ENCODE measurements at places on chromosomes 1 and 21. TPM values are rescaled to one million over a fixed set of nuclear protein-coding genes. Genes with fewer than 3 reads are reported as not detected.
A peak's percentile ranks its signal among the peaks of the same experiment; 100 is the strongest.

DNA sequence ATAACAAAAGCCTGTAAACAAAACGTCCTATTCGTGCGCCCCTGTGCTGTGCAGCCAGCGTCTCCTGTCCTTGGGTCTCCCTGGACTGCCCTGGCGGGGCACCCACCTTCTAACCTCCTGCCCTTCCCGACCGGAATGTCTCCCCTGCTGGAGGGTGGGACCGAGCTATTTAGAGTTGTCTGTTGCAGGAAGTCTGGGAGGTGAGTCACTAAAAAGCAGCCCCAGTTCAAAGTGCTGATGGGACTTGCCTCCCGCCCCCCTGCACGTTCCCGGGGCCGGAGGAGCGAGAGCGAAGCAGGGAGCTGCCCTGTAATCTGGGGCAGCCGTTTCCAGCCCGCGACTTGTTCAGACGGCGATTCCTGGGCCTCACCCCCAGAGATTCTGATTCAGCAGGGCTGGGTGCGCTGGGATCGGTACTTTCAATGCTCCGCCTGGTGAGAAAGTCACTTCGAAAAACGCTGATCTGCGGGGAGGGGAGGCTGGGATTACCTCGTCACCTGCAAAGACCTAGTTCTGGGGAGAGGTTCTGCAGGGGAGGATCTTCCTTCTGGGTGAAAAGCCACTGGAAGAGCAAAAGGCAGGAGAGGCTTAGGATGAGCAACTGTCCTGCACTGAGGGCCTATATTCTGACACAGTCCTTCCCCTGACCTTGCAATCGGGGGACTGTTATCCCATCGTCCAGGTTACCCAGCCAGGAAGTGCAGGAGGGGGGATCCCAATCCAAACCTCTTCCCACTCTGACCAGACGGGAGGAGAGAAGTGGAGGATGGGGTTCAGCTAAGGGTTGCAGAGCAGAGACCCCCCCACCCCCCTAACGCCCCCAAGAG, 1.2 kb upstream of the DHRS3 start:
- peak; percentile 55 for DNase-seq
- H3K4me1 ChIP-seq, result peaks cover 13% of the 10 kb centered on the region
- H3K27ac ChIP-seq, result no peak overlapping the region
- peaks cover 14% of the 10 kb centered on the region for H3K27me3 ChIP-seq
- H3K4me3 ChIP-seq, result peak overlapping the region; percentile 63

GRCh38 chr1:1168451-1169411, 4.9 kb upstream of the TTLL10 start:
- H3K4me1 ChIP-seq, result peaks cover 30% of the 10 kb centered on the region
- no peak overlapping the region for H3K4me3 ChIP-seq
- DNase-seq, result no peak
- no peak overlapping the region for H3K27ac ChIP-seq

The TNFAIP8L2 gene
- not detected for total RNA-seq

GRCh38 chr1:70382682-70383081, 28.2 kb upstream of the ANKRD13C start:
- H3K4me1 ChIP-seq, result no peaks in the 10 kb centered on the region
- H3K36me3 ChIP-seq, result no peaks in the 10 kb centered on the region
- no peak overlapping the region for H3K4me3 ChIP-seq
- DNase-seq, result no peak

- no peaks in the 10 kb centered on the region for H3K4me1 ChIP-seq
- H3K27ac ChIP-seq, result no peak overlapping the region
- H3K4me3 ChIP-seq, result no peak overlapping the region
- DNase-seq, result no peak
Observed at GRCh38 chr1:231748760-231749415, 122.3 kb downstream of the DISC1 start.

The ZYG11A gene
- 0.31 TPM for total RNA-seq

DNA sequence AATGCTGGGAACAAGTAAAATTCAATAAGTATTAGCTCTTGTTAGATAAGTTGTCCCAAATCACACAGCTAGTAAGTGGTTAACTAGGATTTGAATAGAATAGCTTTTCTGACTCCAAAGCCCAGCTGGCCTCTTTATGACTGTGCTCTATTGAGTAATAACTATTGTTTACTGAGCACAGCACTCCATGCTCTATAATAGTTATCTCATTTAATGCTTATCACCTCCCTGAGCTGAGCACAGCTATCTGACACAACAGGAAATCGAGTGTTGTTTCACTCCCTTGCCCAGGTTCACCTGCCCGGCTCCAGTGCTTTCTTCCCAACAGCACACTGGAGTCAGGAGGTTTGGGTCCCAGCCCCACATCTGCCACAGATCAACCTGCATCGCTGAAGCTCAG, 38.8 kb upstream of the STMN1 start:
- H3K36me3 ChIP-seq, result no peaks in the 10 kb centered on the region
- no peak overlapping the region for H3K4me3 ChIP-seq
- no peaks in the 10 kb centered on the region for H3K27me3 ChIP-seq
- H3K27ac ChIP-seq, result no peak overlapping the region
- no peaks in the 10 kb centered on the region for H3K4me1 ChIP-seq

The PRDM16 gene
- 0.57 TPM for total RNA-seq

GRCh38 chr1:232426801-232427200, 203.1 kb downstream of the SIPA1L2 start:
- H3K36me3 ChIP-seq, result no peaks in the 10 kb centered on the region
- H3K27ac ChIP-seq, result no peak overlapping the region
- DNase-seq, result no peak

The SPRR5 gene
- total RNA-seq, result not detected

The UTS2 gene
- 31.0 TPM for total RNA-seq

- no peaks in the 10 kb centered on the region for H3K36me3 ChIP-seq
- no peaks in the 10 kb centered on the region for H3K27me3 ChIP-seq
Observed at GRCh38 chr1:183693521-183693920, 40.4 kb upstream of the APOBEC4 start.

- peaks cover 16% of the 10 kb centered on the region for H3K36me3 ChIP-seq
- no peaks in the 10 kb centered on the region for H3K4me1 ChIP-seq
- H3K4me3 ChIP-seq, result no peak within 1 kb of the TSS
- DNase-seq, result no peak
Observed at GRCh38 chr1:42784946-42785693, at the start of gene TMEM269. TMEM269 (plus strand) TSS chr1:42784991; CDS start chr1:42789894, 4,903 bp downstream.

The LRRN2 gene
- not detected for total RNA-seq

- H3K27me3 ChIP-seq, result no peaks in the 10 kb centered on the region
- no peaks in the 10 kb centered on the region for H3K36me3 ChIP-seq
- no peaks in the 10 kb centered on the region for H3K4me1 ChIP-seq
Observed at GRCh38 chr21:10464975-10465374, 56.4 kb upstream of the TPTE start.

The SLC2A5 gene
- not detected for total RNA-seq

DNA sequence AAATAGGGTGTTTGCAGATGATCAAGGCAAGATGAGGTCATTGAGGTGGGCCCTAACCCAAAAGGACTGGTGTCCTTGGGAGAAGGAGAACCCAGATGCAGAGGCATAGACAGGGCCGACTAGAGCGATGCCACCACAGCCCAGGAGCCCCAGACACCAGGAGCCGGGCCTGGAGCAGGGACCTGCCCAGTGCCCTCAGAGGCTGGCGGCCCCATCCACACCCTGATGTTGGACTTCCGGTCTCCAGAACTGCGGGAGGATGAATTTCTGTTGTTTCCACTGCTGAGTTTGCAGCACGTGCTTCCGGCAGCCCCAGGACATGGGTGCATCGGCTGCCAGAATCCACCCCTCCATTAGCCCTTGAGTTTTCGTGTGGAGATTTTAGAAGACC, 7.2 kb upstream of the ACTRT2 start:
- no peaks in the 10 kb centered on the region for H3K4me1 ChIP-seq
- H3K27ac ChIP-seq, result no peak overlapping the region
- DNase-seq, result no peak
- H3K4me3 ChIP-seq, result no peak overlapping the region
- H3K27me3 ChIP-seq, result peaks cover 2% of the 10 kb centered on the region
- no peaks in the 10 kb centered on the region for H3K36me3 ChIP-seq

- DNase-seq, result no peak
- H3K27me3 ChIP-seq, result no peaks in the 10 kb centered on the region
- no peaks in the 10 kb centered on the region for H3K4me1 ChIP-seq
- H3K27ac ChIP-seq, result no peak overlapping the region
Observed at GRCh38 chr1:12032161-12032621, 12.9 kb downstream of the MIIP start.

GRCh38 chr1:101520302-101520701, 283.5 kb downstream of the S1PR1 start:
- H3K27ac ChIP-seq, result no peak overlapping the region
- no peaks in the 10 kb centered on the region for H3K36me3 ChIP-seq
- no peaks in the 10 kb centered on the region for H3K27me3 ChIP-seq
- no peak overlapping the region for H3K4me3 ChIP-seq

- H3K36me3 ChIP-seq, result no peaks in the 10 kb centered on the region
- H3K27me3 ChIP-seq, result no peaks in the 10 kb centered on the region
- no peaks in the 10 kb centered on the region for H3K4me1 ChIP-seq
- H3K4me3 ChIP-seq, result no peak overlapping the region
Observed at GRCh38 chr21:24225431-24225830, 1381.8 kb downstream of the MRPL39 start.

The TMEM50A gene
- 99.4 TPM for total RNA-seq

GRCh38 chr1:166432655-166433054, 265.9 kb upstream of the FAM78B start:
- no peaks in the 10 kb centered on the region for H3K4me1 ChIP-seq
- DNase-seq, result no peak
- H3K27ac ChIP-seq, result no peak overlapping the region
- no peak overlapping the region for H3K4me3 ChIP-seq
- H3K36me3 ChIP-seq, result no peaks in the 10 kb centered on the region

The GABRD gene
- not detected for total RNA-seq

DNA sequence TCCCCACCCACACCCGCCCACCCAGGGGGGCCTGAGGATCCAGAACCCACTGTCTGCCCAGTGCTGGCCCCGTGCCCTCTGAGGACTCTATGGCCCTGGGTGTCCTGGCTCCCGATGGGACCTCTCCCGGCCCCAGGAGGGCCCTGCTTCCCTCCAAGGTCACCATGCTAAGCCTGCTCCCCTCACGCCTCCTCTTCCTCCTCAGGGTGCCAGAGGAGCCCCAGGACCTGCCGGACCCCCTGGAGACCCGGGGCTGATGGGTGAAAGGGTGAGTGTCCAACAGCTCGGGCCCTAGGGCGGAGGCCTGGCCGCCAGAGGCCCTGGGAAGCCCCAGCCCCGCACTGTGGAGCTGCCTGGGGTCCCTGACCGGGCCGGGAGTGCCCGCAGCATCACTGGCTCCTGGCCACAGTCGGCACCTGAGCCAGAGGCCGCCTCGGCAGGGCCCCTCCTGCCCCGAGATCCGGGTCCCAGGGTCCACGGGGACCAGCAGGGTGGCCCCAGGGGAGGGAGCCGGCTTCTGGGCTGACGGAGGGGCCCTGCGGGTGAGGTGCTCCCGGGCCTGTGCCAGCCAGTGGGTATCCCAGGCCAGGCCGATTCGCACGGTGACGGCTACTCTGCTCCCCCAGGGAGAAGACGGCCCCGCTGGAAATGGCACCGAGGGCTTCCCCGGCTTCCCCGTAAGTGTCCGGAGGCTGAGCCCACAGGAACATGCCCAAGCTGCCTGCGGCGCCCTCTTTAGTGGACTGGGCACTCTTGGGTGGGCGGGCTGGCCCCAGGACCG, 16.1 kb downstream of the COL6A1 start:
- H3K4me1 ChIP-seq, result no peaks in the 10 kb centered on the region
- H3K27ac ChIP-seq, result no peak overlapping the region
- DNase-seq, result no peak
- no peaks in the 10 kb centered on the region for H3K27me3 ChIP-seq

DNA sequence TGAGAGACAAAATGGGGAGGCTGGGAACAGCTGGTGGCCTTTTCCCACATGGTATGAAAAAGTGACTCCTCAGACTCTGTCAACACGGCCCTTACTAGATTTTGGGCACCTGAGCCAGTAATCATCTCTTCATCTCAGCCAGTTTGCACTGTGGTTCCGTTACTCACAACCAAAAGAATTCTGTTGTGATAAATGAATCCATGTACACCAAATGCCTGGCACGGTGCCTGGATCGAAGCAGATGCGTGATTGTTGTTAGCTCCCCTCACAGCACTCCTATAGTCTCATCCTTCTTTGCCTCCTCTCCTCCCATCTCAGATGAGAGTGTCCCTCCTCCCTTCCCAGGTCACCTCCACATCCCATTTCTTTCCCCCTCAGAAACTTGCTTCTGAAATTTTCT, 57.9 kb upstream of the GJB5 start:
- no peak for DNase-seq
- peaks cover 17% of the 10 kb centered on the region for H3K27me3 ChIP-seq
- no peak overlapping the region for H3K27ac ChIP-seq
- H3K36me3 ChIP-seq, result no peaks in the 10 kb centered on the region
- no peaks in the 10 kb centered on the region for H3K4me1 ChIP-seq
- no peak overlapping the region for H3K4me3 ChIP-seq

DNA sequence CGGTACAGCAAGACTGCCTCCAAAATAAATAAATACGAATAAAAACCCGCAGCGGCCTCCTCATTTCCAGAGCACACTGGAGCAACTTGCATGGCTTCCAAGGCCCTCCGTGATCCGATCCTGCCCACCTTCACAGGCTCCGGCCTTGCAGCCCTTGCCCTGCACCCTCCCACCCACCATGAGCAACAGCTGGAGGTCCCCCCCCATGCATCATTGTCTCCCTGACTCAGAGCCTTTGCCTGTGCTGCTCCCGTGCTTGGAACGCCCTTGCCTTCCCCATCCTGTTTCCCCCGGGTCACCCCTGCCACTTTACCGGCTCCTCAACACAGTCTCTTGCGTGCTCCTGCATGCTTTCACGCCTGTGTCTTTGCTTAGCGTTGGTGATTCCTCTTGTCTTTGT, 71.0 kb upstream of the ANGPTL1 start:
- H3K36me3 ChIP-seq, result no peaks in the 10 kb centered on the region
- no peaks in the 10 kb centered on the region for H3K27me3 ChIP-seq
- H3K4me3 ChIP-seq, result no peak overlapping the region

DNA sequence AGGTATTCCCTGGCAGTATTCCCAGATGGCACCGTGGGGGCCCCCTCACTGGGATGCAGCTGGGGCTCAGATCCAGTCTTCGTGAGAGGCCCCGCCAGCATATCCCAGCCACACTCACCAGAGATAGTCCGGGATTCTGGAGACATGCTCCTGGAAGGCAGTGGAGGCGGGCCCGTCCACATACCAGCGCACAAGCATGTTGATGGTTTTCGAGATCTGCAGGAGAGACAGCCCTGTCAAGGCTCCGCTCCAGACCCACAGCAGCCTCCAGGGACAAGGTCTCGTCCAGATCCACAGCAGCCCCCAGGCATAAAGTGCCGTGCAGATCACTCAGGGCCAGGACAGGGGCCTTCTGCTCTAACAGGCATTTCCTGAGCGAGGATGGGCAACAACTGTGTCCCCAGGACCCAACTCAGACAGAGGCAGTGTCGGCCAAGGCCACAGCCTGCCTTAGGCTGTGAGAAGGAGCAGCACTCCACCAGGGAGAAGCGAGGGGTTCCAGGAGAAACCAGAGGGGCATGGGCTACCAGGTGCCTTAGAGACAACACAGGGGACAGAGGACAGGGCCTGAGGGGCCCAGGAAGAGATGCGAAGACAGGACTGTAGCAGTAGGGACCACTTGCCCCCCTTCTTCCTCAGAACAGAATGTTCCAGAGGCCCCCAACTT, 14.8 kb downstream of the LSS start:
- no peak for DNase-seq
- H3K4me1 ChIP-seq, result no peaks in the 10 kb centered on the region
- H3K27ac ChIP-seq, result no peak overlapping the region
- no peak overlapping the region for H3K4me3 ChIP-seq

The C4BPA gene
- not detected for total RNA-seq

The NR1I3 gene
- total RNA-seq, result not detected

The RGS1 gene
- not detected for total RNA-seq
